ENCODE measurements at places on chromosomes 1 and 21.

GRCh38 chr1:152777510-152778137, 2.7 kb downstream of the LCE1F start:
- DNase-seq, result no peak

DNA sequence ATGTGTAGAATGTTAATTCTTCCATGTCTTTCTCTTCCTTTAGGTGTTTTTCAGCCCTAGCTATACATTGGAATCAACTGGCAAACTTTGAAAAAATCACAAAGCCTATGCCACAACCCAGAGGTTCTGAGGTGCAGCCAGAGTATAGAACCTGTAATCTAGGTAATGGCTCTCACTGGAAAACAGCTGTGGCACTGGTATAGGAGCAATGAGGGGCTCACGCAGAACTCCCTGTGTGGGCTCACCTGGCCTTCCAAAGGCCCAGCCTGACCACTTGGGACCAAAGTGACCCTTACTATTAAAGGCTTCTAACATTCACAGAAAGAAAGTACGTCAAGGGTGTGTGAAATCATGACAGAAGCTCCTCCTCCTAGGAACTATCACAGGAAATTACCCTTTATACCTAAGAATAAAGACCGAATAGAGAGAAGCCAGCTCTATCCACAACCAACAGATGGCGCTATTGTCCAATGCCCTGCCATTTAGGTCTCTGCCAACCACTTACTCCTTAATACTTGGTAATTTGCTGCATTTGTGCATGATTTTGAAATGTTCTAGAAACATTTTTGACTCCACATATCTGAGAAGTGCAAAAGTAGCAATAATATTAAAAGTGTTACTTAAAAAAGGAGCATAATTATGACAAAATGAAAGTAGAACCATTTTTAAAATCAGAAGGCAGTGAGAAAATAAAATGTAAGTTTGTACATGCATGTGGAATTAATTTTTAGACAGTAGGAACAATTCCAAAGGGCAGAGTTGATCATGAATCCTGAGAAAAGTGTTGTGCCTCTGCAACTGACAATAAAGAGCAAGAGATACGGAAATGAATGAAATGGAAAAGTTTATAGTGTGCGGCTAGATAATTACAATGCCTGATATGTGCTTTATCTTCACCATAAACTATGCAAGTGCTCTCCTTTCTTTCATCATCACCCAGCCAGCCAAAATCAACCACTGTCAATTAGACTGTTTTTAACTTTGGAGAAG, 93.1 kb upstream of the HAO2 start:
- DNase-seq, result peak; percentile 0

GRCh38 chr1:116825207-116825719, 71.0 kb downstream of the CD2 start:
- DNase-seq, result no peak

DNA sequence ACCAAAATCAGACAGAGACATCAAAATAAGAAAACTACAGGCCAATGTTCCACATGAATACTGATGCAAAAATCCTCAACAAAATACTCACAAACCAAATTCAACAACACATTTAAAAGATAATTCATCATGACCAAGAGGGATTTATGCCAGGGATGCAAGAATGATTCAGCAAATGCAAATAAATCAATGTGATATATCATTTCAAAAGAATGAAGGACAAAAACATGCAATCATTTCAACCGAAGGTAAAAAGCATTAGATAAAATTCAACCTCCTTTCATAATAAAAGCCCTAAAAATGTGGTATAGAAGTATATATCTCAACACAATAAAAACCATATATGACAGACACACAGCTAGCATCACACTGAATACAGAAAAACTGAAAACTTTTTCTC, 81.5 kb upstream of the LYPLAL1 start:
- no peak for DNase-seq

DNA sequence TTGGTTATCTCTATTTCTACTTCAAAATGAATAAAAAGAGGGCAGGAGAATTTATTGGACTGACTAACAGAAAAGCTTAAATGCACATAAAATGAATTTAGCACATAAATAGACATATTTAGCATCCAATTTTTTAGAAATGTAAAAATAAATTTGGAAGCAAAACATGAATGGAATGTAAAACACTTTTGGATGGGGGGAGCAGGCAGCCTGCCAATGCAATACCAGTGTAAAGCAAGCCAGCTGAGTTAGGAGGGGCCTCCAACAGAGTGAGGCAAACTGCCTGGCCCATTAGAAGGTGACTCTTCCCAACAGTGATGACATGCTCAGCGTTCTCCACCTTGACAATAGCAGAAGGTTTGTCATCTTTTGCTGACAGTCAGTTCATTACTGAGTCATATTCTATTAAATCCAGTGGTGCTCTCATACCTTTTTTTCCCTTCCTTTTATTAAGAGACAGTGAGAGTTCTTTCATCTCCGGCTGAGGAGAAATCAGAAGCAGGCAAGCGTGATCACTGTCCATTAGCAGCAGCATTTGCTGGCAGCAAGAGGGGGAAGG, 19.5 kb upstream of the EXO1 start:
- DNase-seq, result no peak

DNA sequence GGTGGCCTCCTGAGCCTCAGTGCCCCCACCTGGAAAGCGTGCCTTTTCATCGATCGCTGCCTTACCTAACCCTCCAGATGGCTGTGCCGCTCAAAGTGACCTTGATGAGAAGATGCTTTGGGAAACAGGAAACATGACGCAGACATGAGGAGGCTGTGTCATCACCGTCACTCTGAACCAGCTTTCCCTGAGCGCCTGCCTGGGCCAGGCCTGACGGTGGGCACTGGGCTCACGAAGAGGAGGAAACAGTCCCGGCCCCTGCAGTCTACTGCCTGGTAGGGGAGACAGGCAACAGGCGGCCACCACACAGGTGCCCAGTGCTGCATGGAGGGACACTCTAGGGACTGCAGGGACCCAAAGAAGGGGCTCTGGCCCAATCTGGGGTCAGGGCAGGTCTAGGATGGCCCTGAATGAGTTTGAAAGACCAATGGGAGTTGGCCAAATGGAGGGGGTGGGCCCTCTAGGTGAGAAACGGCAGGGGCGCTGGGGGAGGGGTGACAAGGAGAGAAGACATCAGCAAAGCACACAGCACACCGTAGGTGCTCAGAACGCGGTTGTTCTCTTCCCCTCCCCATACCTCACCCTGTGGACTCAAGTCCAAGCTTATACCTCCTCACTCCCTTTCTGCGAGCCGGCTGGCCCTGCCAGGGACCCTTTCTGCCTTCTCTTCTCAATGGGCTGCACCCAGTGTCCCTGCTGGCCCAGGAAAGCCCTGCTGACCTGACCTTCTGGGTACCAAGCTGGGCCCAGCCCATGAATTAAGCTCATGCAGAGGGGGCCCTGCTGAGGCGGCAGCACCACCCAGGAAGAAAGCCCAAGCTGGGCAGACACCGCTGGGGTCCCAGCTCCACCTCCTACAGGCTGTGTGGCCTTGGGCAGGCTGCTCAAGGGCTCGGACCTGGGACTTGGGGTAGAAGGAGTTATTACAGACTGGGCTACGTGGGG, 44.9 kb downstream of the GLIS1 start:
- no peak for DNase-seq

- DNase-seq, result no peak
These were observed 19.4 kb upstream of the UBE2U start for GRCh38 chr1:64184003-64184440.
